ENCODE measurements at places on chromosomes 3 and 15.

GRCh38 chr3:128170866-128171516 is 17.7 kb downstream of the EEFSEC start:
- DNase-seq: peak; percentile 71

- DNase-seq: no peak
These were observed 120.0 kb upstream of the CTDSPL start for GRCh38 chr3:37741644-37742043.

- no peak for DNase-seq
These were observed 64.3 kb downstream of the OXSM start for GRCh38 chr3:25854214-25854613.

GRCh38 chr15:96858694-96859093 is 528.2 kb downstream of the NR2F2 start:
- no peak for DNase-seq

DNA sequence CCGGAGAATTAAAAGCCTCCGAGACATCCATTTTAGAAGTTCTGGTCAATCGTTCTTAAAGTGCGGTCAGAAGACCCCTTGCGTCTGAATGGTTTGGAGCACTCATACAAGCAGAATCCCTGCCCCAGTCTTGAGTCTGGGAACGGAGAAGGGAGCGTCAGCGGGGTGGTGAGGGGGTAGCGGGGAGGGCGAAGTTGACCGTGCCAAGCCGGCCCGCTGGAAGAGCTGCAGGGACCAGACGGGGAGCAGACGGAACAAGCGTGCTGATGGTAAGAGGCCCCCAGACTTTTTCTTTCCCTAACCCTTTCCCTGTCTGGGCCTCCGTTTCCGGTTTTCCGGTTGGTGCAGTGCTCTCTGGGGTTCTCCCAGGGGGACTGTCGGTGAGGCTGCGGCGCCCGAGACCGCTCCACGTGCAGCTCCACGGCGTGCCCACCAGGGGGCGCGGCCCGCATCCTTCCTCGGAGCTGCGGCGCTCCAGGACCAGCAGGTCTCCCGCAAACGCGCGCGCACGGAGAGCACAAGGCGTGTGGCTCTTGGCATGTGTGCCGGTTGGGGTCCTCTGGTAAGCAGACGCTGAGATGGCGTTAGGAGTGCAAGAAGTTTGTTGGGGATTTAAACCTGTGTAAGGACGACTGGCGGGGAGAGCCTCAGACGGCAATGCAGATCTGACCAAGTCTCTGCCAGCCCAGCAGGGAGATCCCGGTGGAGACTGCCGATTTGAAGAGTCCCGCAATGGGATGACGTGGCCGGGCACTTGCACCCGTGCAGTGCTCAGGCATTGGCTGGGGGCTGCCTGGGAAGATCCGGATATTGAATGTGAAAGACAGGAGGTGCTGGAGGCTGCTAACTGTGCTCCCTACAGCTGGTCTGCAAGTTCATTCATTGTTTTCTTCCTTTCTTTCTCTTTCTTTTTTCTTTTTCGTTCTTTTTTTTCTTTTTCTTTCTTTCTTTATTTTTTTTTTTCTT is 19.2 kb upstream of the CORO2B start:
- peak; percentile 58 for DNase-seq

GRCh38 chr3:39721076-39721475 is 88.3 kb upstream of the MYRIP start:
- DNase-seq: no peak

DNA sequence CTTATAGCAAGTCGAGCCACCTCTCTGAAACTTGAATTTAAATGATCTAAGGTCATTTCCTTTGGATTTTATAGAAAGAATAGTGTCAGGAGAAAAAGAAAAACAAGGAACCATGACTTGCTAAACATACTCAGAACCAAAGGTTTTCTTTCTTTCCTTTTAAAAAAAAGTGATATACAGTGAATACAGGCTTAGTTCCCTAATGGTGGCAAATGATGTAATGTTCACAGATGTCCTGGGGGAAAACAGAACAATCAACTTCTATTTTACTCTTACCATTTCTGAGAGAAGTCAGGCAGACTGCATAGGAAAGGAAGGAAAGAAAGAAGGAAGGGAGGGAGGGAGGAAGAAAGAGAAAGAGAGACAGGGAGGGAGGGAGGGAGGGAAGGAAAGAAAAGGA is 56.5 kb downstream of the ST6GAL1 start:
- DNase-seq: no peak

DNA sequence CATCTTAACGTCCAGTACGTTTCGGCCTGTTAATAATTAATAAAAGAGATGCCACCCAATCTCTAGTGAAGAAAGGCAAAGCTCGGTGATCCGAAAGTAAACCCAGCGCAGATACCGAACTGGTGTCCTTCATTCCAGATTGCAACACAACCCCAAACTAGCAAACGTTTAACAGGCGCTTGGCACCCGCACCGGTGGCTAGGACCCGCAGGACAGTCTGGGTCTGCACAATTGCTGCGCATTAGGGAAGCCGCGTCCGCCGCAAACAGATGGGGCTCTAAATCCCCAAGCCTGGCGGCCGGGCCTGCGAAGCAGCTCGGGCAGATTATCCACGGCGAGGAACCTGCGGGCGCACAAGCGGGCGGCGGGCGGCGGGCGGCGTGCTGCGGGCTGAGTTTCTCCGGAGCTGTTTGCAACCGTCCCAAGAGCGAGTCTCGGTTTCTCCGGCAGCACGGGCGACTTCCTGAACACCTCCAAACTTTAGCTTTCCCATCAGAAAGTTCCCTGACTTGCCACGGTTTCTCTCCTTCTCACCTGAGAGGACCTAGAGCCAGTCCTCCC is 112.1 kb upstream of the ICE2 start:
- no peak for DNase-seq

- DNase-seq: no peak
These were observed 21.2 kb downstream of the SIN3A start for GRCh38 chr15:75430259-75430658.

- no peak for DNase-seq
These were observed 39.6 kb downstream of the LNP1 start for GRCh38 chr3:100440895-100441294.

DNA sequence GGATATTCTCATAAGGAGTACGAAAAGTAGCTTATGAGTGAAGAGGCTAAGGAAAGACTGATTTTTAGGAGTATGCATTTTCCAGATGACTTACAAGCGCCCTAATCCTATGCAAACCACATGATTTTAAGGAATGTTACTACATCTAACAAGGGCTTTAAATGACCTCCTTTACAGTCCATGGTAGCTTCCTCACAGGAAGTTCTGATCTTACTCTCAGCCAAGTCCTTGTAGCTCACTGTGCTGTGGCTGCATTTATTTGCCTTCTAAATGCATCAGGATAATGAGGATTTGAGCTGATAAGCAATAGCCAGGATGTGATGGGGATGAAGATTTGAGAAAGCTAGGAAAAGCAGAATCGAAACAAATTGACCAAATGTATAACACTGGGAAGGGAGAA is 896.0 kb downstream of the MCTP2 start:
- no peak for DNase-seq

DNA sequence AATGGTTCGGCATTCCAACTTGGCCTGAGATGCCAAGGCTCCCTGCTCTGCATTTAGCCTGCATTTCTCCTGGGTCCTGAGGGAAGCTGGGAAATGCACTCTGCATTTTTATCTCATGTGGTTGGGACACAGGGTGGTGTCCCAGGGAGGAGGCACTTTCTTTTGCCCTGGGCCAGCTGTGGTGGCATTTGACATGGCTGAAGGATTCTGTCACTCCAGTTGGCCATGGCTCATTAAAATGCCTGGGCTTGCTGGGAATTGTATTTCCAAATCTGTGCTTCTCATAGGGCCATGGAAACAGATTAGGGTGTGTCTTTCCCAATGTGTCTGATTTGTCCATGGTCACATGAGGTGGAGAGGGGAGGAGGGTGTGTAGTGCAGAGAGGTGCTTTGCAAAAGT is 128.3 kb upstream of the RGMA start:
- DNase-seq: no peak

DNA sequence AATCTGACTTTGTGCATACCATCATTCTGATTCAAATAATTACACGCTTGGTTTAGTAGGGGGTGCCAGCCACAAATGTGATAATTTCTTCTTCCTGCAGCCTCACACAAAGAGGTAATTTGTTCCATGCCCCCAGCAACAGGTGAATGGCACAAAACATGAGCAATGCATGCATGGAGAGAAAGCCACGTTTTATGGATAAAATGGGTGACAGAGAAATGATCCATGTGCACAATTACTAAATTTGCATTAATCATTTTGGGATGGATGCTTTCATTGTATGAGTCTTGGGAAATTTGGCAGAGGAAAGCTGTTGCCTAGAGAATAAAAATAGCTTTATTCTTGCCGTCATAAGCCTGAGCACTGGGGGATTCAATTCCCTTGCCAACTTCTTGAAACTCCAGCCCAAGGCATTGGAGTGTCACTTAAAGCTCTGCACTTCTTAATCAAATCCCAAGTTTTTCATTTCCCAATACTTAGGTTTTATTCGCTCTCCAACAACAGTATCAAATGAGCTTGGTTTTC is 411.6 kb downstream of the GBE1 start:
- DNase-seq: no peak

DNA sequence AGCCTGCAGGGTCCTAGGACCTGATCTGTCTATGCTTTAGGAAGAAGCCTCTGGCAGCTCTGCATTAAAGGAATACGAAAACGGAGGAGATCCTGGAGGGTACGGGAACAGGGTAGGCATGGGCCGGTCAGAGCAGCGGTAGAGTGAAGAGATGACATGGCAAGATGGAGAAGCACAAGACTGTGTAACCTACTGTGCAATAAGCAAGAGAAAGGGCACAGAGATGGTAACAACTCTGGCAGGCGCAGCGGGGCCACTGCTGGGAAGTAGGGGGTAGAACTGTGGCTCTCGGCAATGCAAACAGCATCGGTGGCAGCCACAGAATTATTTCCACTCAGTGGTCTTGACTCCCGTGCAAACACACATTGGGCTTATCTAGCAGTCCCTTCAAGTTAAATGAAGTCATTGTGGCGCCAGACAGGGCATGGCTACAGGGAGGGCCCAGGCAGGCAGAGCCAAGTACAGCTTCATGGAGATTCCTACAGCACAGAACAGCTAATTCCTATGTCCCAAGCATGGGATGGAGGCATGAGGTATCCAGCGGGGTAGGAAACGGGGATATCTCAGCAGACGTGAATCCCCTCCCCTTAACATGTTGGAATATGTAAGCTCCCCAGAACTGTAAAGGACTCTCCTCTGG is 28.8 kb downstream of the WHAMM start:
- DNase-seq: no peak

DNA sequence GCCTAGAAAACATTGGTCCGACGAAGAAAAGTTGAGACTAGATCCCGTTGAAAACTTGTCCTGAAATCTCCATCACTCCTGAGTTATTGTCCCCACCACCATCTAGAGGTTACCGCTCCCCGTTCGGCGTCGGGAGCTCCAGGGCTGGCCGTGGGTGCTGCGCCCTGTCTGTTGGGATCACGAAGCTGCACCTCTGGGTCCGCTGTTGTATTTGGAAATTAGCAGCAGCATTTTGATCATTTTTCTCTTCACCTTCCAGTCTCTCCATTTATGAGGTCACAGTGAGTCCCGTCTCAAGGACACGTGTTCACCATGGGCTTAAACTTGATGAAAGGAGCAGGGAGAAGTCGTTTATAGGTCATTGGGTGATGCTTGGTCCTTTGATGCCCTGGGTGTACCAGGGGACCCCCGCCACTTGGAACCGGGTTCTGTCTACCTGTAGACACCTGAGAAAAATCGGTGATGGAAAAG is 565 bp downstream of the MANF start:
- no peak for DNase-seq

- DNase-seq: no peak
These were observed 138.6 kb downstream of the OPA1 start for GRCh38 chr3:193731656-193732055.

DNA sequence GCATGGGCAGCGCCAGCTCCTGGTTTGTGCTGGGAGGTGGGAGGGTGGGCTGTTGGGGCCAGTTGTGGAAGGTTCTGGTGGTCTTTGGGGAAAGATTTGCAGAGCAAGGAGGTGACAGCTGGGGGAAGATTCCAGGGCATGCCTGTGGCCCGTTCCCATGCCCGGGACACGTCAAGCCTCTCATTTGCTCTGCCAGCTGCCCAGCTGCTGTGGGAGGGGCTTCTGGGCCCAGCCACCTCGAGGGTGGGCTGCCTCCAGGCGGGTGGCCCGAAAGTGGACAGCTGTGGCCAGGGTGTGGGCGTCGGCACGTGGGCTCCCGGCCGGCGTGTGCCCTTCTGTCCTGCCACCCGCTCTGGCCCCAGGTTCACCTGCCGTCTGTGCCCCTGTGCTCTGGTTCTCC is 17.2 kb downstream of the PLXNA1 start:
- no peak for DNase-seq

- no peak for DNase-seq
These were observed 123.8 kb upstream of the CMC1 start for GRCh38 chr3:28117598-28117997.

DNA sequence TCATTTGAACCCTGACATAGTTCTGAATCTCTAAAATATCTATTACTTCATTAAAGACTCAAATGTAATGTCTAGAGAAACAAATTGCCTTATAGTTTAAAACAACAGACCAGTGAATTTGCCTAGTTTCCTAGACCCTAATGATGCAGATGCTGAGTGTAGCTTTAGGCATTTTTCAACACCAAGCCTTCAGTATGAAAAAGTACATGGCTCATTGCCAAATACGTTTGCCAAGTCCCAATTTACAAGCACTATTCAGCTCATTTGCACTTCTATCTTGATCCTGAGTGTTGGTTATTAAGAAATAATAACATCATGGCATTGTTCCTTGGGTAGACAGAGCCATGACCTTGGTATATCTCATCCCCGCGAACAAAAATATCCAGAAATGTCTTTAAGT is 46.8 kb downstream of the EOMES start:
- no peak for DNase-seq

DNA sequence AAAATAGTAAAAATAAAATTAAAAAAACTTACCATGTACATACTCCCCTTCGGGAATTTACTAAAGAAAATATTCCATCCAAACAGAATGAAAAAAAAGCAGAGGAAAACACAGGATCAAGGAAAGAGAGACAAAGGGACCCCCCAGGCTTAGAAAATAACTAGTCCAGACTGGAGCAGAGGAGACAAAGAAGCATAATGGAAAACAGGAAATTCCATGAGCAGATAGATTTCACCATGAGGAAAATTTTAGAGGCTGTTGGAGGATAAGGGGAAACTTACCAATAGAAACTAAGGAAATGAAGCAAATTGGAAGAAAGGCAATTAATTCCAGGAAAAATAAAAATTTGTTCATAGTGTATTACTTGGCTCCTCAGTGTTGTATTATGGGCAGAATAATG is 36.7 kb downstream of the SLC27A2 start:
- no peak for DNase-seq
